ENCODE measurements at places on chromosomes 16 and 17. TPM values are rescaled to one million over a fixed set of nuclear protein-coding genes. Genes with fewer than 3 reads are reported as not detected.

- no peak for DNase-seq
Observed at GRCh38 chr16:56847173-56847910, 17.7 kb upstream of the SLC12A3 start.

DNA sequence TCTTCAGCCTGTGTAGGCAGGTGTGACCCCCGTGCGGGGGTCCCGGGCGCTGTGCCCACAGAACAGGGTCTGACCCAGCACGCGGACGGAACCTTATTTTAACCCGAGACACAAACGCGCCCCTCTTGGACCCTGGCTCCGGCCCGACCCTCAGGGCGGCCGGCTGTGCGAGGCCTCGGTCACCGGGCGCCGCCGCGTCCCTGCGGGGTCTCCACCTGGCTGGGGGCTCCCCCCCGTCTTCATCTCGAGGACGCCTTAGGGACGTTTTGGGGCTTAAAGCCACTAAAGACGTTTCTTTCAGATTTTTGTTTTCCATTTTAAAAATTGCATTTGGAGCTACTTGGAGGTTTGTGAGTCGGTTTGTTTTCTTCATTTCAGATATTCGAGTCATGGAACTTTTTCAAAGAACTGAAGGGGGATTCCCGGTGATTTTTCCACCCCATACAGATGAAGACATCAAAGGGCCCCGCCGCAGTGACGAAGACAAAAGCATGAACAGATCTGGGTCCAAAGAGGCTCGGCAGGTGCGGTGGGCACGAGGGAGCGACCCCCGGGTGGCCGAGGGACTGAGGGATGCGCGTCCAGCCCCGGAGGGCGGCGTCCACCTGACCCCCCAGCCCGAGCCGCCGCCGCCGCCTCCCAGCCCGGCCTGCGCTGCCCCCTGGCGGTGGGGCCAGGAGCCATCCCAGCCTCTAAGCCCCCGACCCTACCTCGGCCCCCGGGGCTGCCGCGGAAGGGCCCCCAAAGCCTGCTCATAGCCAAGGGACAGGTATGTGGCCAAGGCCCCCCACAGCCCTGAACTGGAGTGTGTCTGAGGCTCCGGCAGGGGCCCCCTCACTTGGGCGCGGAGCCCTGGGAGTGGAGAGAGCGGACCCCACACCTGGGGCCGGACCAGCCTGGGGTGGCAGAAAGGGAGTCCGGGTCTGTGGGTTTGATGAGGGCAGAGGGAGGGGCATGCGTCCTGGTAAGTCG is 3.8 kb upstream of the CD7 start:
- DNase-seq, result no peak

DNA sequence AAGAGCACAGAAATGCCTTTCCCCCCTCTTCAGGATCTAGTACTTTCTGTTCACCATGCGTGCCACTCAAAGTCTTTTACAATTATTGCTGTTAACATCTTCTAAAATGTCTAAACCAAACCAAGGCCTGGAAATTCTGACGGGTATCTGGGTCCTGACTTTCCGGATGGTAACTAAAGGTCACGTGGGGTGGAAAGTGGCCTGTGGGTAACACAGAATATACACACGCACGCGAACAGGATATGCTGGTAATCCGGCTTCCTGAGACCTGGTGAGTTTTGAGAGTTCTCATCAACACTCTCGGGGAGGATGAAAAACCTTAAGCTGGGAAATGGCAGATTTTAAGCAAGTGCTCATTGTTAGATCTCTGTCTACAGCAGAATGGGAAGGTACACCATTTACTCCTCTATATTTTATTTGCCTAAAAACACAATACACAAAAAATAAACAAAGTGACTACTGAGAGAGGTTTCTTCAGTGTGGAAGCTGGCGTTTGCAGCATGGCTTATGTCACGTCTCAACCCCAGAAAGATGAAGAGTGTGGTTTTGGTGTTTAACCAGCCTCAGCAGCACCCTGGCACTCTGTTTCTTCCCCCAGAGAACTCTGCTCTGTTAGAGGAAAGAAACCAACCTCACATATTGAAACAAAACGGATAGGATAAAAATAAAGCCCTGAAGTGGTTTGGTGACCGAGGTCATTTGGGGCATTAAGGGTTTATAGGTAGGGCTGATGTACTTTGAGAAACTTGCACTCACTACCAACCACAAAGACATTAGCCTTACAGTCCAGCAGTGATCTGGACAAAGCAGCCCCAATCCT is 37.3 kb downstream of the SMG6 start:
- no peak for DNase-seq

GRCh38 chr16:49560004-49560830 is 186.6 kb downstream of the C16orf78 start:
- DNase-seq, result no peak

- DNase-seq, result no peak
Observed at GRCh38 chr17:57669671-57670529, 75.2 kb downstream of the CCDC182 start.

DNA sequence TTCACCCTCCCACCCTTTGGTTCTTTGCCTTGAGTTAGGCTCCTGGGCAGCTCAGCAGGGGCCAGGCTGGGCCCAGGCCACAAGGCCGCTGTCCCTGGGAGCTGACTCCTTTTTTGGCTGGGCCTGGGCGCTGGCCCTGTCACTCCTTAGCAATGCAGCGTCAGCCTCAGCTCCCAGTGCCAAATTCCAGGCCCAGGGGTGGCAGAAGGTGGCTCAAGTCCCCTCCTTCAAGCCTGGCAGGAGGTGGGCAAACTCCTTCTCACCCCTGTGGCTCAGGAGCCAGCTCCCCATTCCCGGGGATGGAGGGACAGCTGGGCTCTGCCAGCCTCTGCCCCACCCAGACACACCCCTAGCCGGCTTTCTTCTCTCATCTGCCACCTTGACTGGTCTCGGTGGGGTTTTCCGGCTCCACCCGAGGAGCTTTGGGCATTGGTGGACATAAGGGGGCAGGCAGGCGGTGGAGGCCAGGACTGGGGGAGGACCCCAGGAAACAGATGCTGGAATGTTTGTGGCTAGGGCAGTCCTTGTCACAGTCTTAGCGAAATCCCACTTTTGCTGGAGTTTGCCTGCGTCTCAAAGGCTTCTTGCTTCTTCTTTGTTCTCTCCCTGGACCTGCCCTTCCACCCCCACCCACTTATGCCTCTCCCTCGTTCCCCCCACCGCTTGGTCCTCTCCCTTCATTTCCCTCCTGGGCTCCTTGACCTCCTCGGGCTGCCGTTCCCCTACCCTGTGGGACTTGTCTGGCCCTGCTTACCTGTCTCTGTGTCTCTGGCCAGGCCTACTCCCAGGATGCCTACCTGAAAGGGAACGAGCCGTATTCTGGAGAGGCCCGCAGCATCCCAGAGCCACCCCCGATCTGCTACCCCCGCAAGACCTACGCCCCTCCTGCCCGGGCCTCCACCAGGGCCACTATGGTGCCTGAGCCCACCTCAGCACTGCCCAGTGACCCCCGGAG is 37.4 kb downstream of the ARHGAP23 start:
- no peak for DNase-seq

GRCh38 chr17:82865774-82866395 is 26.1 kb upstream of the ZNF750 start:
- no peak for DNase-seq

DNA sequence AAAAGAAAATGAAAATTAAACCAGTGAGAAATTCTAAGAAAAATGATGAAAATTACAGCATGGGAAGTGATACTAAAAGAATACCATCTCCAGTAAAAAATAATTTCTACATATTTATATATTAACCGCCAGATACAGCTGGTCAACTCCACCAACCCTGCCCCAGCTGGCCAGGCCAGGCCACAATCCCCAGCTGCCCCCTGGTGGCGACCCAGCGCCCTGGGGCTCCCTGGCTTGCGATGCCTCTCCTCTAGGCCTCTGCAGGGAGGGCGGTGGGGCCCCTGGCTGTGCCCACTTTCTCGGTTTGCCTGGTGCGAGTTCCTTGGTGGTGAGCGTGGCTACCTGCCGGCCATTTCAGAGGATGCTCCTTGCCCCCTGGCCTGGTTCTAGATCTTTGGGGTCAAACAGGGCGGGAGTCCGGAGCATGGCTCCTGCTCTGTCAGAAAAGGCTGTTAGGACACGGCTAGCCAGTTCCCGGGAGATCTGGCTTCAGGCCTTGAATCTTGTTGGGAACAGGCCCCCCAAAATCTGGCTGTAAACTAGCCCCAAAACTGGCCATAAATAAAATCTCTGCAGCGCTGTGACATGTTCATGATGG is 14.5 kb downstream of the GLIS2 start:
- DNase-seq, result peak; percentile 83

GRCh38 chr16:70434484-70435260 is 4.2 kb downstream of the ST3GAL2 start:
- DNase-seq, result no peak

DNA sequence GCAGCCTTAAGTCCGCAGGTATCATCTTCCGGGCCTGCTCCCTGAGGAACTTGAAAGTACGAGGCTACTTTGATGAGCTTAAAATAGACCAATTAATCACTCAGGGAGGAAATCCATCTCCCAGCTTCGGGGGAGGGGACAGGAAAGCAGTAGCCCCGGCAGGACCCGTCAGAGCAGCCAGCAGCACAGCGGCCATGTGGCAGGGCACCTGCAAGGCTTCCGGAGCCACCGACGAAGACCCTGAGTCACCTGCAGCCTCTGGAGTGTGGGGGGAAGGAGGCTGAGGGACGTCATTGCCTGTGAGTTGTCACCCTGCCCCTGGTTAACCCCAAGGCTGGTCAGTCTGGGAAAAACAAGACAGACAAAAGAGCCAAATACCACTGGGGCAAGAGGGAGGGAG is 4.4 kb upstream of the CYB561 start:
- no peak for DNase-seq

- DNase-seq, result peak; percentile 97
Observed at GRCh38 chr17:68290955-68291835, at the start of the genes ARSG and SLC16A6. Gene ARSG (plus strand): TSS chr17:68291495. CDS start chr17:68307494, 15,999 bp downstream. Gene SLC16A6 (minus strand): TSS chr17:68291127. CDS start chr17:68278320, 12,807 bp downstream.

- DNase-seq, result no peak
Observed at GRCh38 chr17:5686074-5686635, 101.8 kb upstream of the NLRP1 start.

GRCh38 chr16:49575346-49576172 is 202.0 kb downstream of the C16orf78 start:
- no peak for DNase-seq

DNA sequence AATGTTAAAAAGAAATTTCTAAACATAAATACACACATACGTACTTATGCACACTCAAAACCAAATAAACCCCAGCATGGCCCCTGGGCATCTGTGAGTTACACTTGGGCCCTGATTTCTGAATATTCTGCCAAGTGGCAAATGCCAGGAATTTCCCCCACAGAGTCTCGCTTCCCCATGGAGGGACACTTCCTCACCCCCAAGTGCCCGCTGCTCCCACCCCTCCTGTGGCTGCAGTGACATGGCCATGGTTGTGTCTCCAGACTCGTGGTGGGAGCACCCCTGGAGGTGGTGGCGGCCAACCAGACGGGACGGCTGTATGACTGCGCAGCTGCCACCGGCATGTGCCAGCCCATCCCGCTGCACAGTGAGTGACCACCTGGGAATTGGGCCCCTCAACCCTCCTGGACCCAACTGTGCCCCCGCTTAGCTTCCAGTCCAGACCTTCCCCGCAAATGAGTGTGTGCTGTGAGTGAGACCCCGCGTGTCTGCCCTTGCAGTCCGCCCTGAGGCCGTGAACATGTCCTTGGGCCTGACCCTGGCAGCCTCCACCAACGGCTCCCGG is 4.0 kb downstream of the ITGAD start:
- no peak for DNase-seq

The CRK gene
- total RNA-seq, result 98.8 TPM

The DNAI2 gene
- total RNA-seq, result 4.3 TPM

The ITGA2B gene
- total RNA-seq, result 18.1 TPM

The PRAC1 gene
- total RNA-seq, result not detected

The KRT9 gene
- not detected for total RNA-seq

The KRT13 gene
- 7.3 TPM for total RNA-seq

The VWA3A gene
- 47.8 TPM for total RNA-seq

The KREMEN2 gene
- not detected for total RNA-seq

The SPAG9 gene
- total RNA-seq, result 155 TPM

The PRSS21 gene
- not detected for total RNA-seq

The SULT1A1 gene
- total RNA-seq, result 116 TPM

The FLCN gene
- total RNA-seq, result 420 TPM

The CA5A gene
- total RNA-seq, result 0.11 TPM

The CLEC10A gene
- total RNA-seq, result 0.76 TPM

All from upper lobe of left lung (tissue), 6 donors.